ENCODE measurements at places on chromosomes 5 and 9. TPM values are rescaled to one million over a fixed set of nuclear protein-coding genes. Genes with fewer than 3 reads are reported as not detected.

GRCh38 chr9:96487949-96488348 is 38.0 kb downstream of the HABP4 start:
- H3K36me3 ChIP-seq, result no peaks in the 10 kb centered on the region
- H3K27ac ChIP-seq, result no peak overlapping the region
- no peak overlapping the region for H3K4me3 ChIP-seq
- H3K27me3 ChIP-seq, result no peaks in the 10 kb centered on the region
- DNase-seq, result no peak

- no peaks in the 10 kb centered on the region for H3K27me3 ChIP-seq
- no peak for DNase-seq
- peaks cover 33% of the 10 kb centered on the region for H3K4me1 ChIP-seq
Measured at GRCh38 chr9:92759446-92759845, 5.2 kb downstream of the BICD2 start.

GRCh38 chr9:4517274-4517673 is 27.0 kb downstream of the SLC1A1 start:
- H3K27ac ChIP-seq, result no peak overlapping the region
- H3K4me1 ChIP-seq, result peaks cover 7% of the 10 kb centered on the region
- no peaks in the 10 kb centered on the region for H3K36me3 ChIP-seq

DNA sequence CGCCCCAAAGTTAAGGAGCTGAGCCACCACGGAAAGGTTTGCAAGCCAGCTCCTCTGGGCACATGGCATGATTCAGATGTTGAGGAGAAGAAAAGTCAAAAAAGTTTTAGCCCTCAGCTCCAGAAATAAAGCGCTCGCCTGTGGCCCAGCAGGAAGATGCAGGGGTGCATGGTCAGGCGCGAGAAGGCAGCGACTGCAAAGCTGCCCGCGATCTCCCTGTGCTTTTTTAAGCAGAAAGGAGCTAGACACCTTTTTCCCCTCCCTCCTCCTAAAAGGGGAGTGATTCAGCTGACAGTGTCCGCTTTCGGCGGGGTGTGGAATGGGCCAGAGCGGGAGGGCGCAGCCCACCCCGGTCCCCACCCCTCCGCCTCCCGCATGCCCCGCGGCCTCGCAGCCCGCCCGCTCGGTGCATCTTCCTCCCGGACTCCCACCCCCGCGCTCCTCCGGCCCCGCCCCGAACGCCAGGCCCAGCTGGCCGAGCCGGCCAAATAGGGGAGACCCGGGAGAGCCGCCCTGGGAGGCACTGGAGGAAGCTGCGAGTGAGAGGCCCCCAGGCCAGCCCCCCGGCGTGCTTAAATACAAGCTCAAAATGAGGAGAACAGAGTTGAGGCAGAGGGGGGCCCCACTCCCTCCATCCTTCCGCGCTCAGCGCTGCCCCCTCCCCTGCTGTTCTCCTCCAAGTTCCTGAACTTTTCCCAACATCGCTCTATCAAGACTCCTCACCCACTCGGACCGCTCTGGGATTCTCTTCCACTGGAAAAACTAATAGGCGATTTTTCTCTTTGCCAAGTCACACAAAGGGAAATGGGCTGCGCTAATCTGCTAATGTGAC is at the start of gene ADAMTS12:
ADAMTS12 (minus strand) TSS at position 203 of the 832 bp plus-strand sequence; CDS start at position 69, 134 bp downstream.
- no peaks in the 10 kb centered on the region for H3K36me3 ChIP-seq
- H3K4me3 ChIP-seq, result peak within 1 kb of the TSS; percentile 74
- H3K4me1 ChIP-seq, result peaks cover 10% of the 10 kb centered on the region

- H3K4me3 ChIP-seq, result no peak overlapping the region
- no peaks in the 10 kb centered on the region for H3K36me3 ChIP-seq
- no peak overlapping the region for H3K27ac ChIP-seq
- H3K4me1 ChIP-seq, result no peaks in the 10 kb centered on the region
- DNase-seq, result no peak
Measured at GRCh38 chr5:16826379-16827125, 109.5 kb downstream of the MYO10 start.

DNA sequence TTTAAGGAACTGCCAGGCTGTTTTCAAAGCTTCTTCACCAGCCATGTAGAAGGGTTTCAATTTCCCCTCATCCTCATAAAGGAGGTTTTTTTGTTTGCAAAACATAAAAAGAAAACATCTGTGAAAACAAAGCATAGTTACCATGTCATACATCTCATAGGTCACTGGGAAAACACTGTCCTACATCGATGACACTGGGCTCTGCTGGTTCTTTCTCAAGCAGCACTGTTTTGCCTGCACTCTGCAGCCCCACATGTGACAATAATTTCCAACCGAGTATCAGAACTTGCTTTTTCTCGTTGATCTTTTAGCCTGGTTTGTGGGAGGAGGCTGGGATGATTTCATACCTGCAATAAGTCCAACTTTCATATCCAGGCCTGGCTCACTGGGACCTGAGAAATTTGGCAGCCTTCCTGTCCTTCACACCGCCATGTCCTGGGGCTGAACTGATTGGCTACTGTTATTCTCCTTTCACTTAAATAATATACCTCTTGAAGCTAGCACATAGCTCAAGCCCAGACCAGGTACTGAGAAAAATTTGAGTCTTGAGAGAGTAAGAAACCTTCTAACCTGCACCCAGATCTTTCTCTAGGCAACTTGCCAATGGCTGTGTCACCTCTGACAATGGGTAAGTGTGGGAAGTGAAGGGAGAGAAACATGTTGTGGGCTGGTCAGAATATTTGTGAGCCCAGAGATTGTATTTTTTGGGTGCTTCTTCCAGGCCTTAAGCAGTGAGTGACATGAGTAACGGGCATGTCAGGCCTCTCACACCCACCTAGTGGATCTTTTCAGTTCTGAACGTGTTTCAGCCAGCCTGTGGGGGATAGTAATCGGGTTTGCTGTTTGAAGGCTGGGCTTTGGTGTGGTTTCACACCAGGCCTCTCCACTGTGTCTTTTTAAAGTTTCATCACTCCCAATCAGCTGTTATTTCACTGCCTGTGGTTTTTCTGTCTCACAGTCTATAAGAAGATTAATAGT is 502.8 kb downstream of the NTRK2 start:
- H3K27me3 ChIP-seq, result no peaks in the 10 kb centered on the region
- H3K36me3 ChIP-seq, result no peaks in the 10 kb centered on the region
- H3K27ac ChIP-seq, result no peak overlapping the region
- no peak overlapping the region for H3K4me3 ChIP-seq

The F12 gene
- not detected for total RNA-seq
